ENCODE measurements at places on chromosomes 1 and 21.

- no peak for DNase-seq
These were observed 138.8 kb upstream of the RUNX3 start for GRCh38 chr1:25068829-25069228.

DNA sequence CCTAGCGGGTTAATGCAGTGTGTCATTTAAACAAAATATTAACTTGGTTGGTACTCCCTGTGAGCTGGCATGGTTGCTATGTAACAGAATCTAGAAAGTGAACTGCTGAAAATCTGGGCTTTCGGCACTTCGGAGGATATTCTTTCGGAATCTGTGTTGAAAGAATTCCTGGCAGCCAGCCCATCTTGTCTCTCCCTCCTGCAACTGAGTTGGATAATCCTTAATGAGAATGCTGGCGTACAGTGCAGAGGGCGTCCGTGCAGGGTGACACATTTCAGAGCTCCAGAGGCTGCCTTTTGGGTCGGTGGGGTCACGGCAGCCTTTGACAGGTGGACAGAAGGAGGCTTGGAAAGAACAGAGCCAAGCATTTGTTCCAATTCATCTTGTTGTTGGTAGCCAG is 3.7 kb downstream of the KAZN start:
- peak; percentile 60 for DNase-seq

GRCh38 chr1:5684791-5685190 is 307.4 kb downstream of the NPHP4 start:
- no peak for DNase-seq

DNA sequence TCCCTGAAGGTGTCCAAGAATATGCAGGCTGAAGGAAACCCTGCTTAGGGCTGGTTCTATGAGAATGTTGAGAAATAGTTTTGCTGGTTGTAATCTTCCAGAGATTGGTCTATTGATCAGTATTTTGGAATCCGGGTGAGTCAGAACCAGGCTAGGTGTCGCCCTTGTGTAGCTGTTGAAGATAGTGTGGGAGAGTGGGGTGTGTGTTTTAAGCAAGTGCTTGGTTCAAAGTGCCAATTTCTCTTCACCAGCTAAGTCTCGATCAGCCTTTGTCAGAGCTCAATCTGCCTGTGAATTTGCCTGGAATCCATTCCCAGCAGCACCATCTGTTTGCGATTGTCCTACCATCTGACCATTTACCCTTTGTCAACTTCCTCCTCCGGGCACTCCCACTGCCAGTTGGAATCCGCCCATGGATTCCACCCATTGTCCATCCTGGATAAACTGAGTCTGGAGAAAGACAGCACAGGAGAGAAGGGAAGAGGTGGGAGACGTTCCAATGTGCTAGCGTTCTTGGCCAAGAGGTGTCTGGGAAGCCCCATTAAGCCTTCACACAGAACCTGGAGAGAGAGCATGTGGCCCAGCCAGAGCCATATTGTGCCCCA is 59.4 kb upstream of the CYP2J2 start:
- no peak for DNase-seq

GRCh38 chr1:227935826-227936225 is 11.9 kb downstream of the WNT9A start:
- no peak for DNase-seq

- no peak for DNase-seq
These were observed 37.9 kb upstream of the EEIG2 start for GRCh38 chr1:108521990-108522393.

- no peak for DNase-seq
These were observed 922 bp downstream of the CPT2 start for GRCh38 chr1:53197291-53198200.

GRCh38 chr21:29689753-29690152 is 250.0 kb downstream of the GRIK1 start:
- no peak for DNase-seq

DNA sequence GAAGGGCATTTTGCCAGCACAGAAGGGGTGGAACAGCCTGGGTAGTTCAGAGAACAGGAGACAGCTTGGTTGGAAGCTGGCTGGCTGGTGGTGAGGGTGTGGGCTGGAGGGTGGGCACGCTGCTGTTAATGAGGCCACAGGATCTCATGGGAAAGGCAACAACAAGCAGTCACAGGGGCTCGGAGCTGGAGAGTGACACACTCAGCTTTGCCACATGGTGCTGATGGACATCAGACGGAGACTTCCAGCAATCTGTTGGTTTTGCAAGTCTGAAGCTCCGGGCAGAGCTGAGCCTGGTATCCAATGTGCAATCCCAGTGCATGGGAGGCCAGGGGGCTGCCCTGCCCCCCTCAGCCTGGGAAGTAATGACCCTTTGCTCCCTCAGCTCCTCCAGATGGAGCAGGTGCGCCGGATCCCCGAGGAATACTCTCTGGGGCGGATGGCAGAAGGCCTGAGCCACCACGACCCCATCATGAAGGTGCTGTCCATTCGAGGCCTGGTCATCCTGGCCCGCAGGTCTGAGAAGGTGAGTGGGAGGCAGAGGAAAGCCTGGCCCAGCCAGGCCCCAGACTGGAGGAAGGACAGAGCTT is 15.6 kb upstream of the TTC4 start:
- DNase-seq: no peak

DNA sequence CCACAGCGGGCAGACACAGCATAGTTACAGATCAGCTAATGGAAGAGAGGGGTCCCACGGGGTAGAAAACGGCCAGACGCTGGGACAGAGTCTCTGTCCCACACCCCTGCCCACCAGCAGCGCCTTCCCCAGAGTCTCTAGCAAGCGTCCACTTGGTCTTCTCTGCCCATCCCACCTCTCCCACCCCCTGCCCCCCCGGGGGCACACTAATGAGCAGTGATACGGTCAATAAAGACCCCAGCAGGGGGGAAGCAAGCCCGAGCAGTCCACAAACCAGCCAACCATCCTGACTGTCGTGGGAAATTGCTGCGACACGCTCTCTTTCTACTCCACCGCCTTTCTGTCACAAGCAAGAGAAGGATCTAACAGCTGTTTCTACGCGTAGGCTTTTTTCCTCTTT is 374.7 kb downstream of the NPHP4 start:
- DNase-seq: no peak

DNA sequence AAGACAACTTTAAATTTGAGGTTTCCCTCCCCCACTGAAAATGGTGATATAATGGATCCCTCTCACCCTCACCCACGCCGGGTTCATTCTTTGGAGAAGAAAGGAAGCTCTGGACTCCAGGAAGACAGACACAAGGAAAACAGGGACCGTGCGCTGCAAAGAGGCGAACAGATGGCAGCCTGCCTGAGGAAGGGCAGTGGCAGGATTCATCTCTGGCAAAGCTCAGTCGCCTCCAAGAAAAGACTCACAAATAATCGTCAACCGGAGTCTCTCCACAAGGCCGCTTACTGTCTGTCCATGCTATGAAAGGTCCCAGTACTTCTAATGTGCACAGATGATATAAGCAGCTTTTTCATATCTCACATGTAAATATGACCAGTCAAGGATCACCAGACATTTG is 110.3 kb downstream of the TIAM1 start:
- no peak for DNase-seq

GRCh38 chr1:11473491-11474034 is 5.4 kb upstream of the DISP3 start:
- no peak for DNase-seq

- no peak for DNase-seq
These were observed 21.0 kb downstream of the SDE2 start for GRCh38 chr1:225977937-225978748.

DNA sequence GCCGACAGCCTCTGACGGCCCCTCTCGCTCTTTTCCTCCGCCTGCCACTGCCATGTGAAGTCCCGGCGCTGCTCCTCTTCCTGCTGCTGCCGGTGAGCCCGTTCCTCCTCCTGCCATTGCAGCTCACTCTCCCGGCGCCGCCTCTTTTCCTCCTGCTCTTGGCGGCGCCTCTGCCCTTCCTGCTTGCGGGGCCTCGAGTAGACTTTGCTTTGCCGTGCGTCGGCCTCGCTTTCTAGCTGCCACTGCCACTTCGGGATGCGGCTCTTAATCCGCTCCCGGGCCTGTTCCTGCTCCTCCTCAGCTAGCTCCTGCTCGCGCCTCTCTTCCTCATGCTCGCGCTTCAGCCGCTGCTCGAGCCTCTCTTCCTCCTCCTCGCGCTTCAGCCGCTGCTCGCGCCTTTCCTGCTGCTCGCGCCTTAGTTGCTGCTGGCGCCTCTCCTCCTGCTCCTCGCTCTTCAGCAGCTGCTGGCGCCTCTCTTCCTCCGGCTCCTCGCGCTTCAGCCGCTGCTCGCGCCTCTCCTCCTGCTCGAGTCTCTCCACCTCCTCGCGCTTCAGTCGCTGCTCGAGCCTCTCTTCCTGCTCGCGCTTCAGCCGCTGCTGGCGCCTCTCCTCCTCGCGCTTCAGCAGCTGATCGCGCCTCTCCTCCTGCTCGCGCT is 4.3 kb downstream of the TCHH start:
- DNase-seq: peak; percentile 44

DNA sequence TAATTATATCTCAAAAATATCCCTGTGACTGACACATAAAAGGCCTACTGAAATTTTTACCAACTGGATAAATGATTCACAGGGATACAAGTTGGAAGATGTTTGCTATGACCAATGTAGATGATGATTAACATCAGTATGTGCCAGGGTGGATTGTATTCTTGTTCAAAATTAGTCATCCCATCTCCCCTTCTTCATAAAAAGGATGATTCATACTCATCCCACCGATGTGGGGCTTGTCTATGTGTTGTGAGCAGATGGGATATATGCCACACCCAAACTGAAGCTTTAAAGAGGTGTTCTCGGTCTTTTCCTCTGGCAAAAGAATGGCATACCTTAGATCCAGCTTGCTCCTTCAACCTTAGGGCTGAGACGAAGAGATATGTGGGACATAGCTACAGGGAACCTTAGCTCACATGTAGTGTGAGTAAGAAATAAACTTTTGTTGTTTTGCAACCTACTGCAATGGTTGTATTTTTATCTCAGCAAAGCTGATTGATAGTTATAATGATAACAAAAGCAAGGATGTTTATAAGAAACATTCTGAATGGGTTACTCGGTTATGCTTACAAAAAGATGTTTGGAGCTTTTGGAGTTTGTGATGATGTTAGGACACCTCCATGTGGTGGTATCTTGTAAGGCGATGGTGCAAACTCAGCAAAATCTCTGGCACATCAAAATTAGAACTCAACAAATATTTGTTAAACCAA is 29.4 kb downstream of the SPATA17 start:
- DNase-seq: no peak

- no peak for DNase-seq
These were observed 4.4 kb downstream of the LBR start for GRCh38 chr1:225423518-225423855.

DNA sequence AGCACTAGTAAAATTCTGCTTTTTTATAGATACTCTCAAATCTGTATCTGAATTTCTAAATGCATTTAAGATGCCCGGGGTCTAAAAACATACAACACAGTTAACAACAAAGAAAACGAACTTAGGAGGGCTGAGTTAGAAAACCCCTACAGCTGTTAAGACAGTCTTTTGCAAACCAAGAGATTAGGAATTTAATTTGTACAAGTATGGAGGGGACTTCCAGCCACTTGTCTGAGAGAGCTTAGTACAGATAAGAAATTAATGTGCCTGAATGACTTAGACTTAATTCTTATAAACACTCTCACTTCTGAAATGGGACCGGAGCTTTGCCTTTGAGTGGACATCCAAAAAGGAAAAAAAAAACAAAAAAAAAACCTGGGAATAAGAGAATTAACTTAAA is 61.6 kb downstream of the SMYD3 start:
- DNase-seq: no peak

- DNase-seq: no peak
These were observed 4.2 kb downstream of the HTR6 start for GRCh38 chr1:19668888-19669287.

- no peak for DNase-seq
These were observed 91.7 kb downstream of the TYW3 start for GRCh38 chr1:74824497-74825107.

- no peak for DNase-seq
These were observed 107.5 kb downstream of the HIVEP3 start for GRCh38 chr1:41811051-41811795.

DNA sequence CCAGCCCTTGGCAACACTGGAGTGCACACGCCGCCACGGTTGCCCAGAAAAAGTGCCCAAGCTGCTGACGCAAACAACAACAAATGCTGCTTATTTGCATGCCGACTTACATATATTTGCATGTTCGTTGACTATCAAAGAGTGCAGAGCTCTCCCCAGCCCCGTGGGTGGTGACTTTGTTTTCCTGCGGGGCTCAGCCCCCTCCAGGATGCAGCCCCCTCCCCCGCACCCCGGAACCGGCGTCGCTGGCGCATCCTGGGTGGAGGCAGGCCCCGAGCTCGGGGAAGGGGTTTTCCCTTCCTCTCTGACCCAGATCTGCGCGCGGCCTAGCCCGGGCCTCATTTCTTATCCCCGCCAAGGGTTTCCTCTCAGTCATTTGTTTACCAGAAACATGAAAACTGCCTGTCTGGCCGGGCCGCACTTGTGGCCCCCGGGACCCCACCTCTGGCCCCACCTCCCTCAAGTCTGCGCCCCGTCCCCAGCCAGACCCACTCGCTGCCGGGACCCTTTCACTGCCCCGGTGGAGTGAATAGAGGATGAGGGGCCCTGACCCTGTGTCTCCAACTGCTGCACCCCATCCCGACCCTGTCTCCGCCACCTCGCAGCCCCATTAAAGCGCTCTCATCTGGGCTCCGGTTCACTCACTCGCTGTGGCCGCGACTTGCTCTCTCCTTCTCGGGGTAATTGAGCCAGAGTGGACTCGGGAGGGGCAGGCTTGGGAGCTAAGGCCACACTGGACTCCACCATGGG is 5.5 kb downstream of the TNFRSF25 start:
- DNase-seq: no peak

Measured in left cardiac atrium (tissue), 4 donors.